ENCODE measurements at places on chromosomes 16 and 17.

- no peak for DNase-seq
Measured at GRCh38 chr17:48636177-48637018, 10.2 kb upstream of the HOXB9 start.

DNA sequence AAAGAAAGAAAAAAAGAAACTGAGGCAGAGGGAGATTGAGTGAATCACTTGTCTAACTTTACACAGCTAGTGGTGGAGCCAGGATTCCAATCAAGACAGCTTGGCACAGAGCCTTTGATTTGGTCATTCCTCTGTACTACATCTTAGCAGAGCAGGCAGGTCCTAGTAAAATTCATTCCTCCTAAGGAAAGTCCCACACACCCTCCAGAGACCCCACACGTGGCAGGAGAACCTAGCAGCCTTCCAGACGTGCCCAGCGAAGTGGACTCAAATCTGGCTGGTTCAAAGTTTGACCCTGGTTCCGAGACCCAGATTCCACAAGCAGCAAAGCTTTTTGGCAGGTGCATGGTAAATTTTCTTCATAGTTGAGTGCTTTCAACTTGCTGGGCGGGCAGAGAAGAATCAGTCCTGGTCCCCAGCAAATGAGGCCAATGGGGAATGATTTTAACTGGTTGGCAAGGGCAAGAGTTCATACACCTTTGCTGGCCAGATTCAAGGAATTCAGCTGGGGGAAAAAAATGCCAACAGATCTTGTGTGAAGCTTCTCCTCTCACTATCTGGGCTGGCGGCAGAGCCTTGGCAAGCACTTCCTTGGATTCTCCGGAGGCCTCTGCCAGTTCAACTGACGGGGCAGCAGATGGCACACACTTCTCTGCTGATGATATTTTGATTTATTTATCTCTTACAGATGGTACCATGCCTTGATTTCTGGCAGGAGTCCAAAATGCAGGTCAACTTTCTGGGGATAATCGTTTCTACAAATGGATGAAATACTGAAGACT is 82.4 kb downstream of the GSG1L start:
- no peak for DNase-seq

GRCh38 chr17:33140413-33141099 is 148.9 kb downstream of the SPACA3 start:
- DNase-seq = no peak

- DNase-seq = no peak
Measured at GRCh38 chr16:89732142-89732917, 11.0 kb downstream of the ZNF276 start.

DNA sequence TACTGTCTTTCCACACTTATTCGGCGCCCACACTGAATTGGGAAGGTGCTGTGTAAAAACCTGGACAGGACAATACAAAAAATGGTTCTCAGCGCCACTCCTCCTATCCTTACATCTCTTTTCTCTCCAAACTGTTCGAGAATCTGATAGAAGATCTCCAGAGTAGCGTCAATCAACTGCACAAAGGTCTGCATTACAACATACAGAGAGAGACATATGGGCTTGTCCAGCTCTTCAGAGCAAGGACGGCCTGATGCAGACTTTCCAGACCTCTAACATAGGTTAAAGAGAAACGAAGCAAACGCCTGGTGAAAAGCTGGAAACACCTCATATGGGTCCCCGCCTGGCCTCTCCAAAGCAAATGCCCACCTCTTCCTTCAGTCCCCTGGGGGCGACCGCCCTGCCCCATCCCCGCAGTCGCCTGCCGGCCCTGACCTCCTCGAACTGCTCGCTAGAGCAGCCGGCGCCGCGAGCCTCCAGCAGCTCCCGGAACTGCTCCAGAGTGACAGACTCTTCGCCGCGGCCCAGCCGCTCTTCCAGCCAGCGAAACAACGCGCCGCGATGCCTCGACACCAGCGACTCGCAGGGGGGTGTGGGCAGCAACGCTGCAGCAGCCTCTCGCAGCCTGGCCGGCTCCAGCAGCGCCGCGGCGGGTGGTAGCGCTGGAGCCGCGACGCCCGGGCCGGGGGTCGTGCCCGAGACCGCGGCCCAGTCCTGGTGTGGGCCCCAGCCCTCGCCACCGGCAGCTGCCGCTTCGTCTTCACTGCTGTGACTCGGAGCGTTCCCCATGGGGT is 526 bp downstream of the ZZEF1 start:
- no peak for DNase-seq

- no peak for DNase-seq
Measured at GRCh38 chr16:1308036-1308976, 1.1 kb upstream of the UBE2I start.

DNA sequence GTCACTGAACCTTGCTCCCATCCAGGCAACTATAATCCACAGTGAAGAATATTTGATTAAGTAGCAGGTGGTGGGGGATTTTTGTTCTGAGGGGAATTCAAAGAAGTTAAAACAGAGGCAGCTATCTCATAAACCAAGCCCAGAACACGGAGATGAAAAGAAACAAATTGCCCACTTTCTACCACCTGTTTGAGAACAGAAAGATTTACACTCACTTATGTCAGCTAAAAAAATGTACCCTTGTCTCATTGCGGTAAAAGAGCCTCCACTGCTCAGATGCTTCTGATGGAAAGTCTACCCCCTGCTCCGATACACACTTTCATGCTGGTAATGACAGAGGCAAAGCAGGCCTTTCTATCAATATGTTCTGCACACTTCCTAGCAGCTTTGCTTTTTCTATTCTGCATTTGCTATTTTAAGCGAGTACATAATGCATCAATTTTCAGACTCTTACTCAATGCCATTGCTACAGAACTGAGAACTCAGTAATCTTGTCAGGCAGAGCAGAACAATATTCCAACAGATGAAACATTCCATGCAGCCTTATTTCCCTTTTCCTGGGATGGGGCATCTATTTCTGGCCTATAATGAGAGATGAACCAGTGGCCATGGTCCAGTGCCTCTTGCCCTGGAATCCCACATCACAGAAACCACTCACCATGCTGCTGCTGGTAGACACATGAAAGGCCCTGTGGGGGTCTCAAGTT is 29.0 kb downstream of the CDK5R1 start:
- no peak for DNase-seq

GRCh38 chr16:28104404-28104803 is 40.9 kb upstream of the GSG1L start:
- no peak for DNase-seq

GRCh38 chr17:19706791-19707727 is 9.3 kb downstream of the SLC47A2 start:
- DNase-seq = no peak

- no peak for DNase-seq
Measured at GRCh38 chr16:83271123-83271522, 536.7 kb upstream of the HSBP1 start.

GRCh38 chr16:85055493-85056210 is 28.1 kb downstream of the KIAA0513 start:
- no peak for DNase-seq

DNA sequence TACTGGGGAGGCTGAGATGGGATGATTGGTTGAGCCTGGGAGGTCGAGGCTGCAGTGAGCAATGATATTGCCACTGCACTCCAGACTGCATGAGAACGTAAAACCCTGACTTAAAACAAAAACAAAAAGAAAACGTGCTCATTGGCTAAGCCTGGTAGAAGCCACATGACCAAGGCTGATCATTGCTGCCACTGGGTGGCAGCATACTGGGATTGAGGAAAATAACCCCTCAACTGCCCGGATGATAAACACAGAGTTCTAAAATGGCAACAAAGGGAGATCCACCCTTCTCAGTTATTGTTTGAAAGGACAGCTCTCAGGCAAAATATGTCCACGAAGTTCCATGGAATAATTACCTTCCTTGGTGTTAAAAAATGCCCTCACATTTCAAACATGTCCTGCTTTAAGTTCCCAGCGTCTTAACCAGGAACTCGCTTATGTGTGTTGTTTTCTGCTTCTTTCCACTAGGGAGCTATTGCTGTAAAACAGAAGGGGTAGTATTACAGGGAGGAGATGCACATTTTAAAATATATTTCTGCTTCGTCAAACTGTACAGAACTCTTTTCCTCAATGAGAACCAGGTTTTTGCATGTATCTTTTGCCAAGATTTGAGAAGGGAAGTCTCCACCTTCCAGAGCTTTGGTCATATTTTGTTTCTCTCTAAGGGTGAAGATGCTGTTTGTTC is 675.3 kb downstream of the MAF start:
- DNase-seq = no peak

GRCh38 chr16:23491490-23492391 is 18.6 kb downstream of the GGA2 start:
- no peak for DNase-seq

- no peak for DNase-seq
Measured at GRCh38 chr17:40437095-40437732, 6.0 kb upstream of the IGFBP4 start.

- no peak for DNase-seq
Measured at GRCh38 chr17:4949321-4950074, 1.2 kb upstream of the PFN1 start.

DNA sequence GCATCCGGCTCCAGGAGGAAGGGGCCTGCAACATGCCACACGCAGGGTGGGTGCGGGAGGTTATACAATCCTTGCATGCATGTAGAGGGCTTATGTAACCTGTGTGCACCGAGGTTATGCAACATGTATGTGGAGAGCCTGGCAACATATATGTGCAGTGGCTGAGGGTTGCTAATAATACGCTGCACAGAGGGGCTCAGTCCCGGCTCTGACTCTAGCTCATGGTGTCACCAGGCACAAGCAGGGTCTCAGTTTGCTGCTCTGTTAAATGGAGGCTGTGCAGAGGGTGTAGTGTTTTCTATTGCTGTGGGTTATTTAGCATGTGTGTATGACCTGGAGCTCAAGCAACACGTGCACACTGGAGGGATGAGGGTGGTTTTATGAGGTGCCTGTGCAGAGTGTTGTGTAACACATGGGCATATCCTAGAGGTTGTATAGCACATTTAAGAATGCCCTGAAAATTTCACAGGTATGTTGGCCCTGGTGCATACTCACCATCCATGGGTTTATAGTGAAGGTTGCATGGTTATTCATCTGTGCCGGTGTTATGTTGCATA is 13.3 kb downstream of the THRA start:
- DNase-seq = no peak

DNA sequence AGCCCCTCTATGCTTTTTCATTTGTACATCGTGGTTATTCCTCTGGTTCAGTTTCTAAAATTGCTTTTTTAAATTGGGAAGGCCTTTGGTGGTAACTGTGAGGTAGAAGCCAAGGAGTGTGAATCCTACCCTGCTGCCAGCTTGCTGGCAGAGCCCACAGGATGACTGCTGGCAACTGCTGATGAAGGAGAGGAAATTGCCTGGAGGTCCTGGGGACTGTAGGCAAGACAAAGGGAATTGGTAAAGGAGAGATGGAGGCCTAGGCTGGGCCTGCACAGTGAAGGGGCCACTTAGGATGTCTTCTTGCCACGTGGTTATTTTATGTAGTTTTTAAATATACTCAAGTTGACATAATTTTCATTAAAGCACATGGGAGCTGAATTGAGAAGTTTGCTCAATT is 15.8 kb downstream of the C17orf58 start:
- DNase-seq = no peak

DNA sequence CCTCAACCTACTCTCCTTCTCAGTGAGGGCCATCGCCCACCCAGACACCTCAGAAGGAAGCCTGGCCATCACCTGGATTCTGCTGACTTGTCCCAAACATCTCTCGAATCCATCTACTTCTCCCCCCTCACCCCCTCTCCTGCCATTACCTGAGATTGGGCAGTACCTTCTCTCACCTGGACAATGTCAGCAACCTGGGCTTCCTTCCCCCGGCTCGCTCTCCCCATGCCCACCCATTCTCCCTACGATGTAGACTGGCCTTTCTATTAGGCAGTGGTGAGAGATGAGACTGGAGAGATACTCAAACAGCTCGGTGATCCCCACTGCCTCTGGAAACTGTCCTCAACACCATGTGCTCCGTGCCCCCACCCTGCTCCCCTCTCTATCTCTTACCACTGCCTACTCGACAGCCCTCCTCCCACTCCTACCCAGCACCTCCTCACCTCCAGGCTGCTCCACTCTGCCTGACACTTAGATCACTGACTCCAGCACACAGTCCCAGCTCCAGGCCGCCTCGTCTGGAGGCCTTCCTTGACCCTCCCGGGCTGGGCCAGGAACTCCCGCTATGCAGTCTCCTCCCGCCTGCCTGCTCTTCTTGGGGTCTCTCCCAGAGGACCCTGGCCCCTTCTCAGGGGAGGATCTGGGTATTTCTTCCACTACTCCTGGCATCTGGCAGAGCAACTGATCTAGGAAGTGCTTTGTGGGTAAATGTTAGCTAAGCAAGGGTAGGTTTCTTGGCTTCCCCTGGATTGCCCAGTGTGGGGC is 235.8 kb upstream of the NLRP1 start:
- DNase-seq = no peak

DNA sequence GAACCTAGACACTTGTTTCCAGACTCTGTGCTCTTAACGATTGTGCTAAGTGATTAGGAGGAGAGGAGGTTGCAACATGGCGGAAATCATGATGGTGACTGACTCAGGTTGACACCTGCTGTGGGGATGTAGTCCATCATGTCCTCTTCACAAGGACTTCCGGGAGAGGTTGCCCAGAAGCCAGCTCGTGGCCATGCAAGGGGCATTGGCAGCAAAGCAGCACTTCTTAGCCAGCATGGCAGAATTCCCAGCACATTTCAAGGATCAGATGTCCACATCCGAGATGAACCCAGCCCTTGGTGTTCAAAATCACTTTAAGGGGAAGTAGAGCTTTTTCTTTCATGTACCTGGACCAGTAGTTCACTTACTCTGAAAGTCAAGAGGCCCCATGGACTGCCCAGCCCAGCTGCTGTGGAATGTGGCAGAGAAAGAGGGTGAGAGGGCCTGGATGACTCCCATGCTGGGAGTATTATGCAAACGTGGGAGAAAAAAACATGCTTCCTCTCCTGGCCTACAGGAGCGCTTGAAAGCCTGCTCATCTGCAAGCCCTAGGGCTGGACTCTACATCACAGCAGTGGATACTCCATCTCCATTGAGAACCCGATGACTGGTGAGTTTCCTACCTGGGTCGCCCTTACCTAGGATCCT is 65.5 kb downstream of the IRX6 start:
- no peak for DNase-seq
